ENCODE measurements at places on chromosomes 5 and 9.

- no peak for DNase-seq
These were observed 305.9 kb upstream of the ATP10B start for GRCh38 chr5:161157925-161158324.

GRCh38 chr5:35878079-35878478 lies 21.4 kb downstream of the IL7R start:
- no peak for DNase-seq

GRCh38 chr9:111662576-111663300 lies 1.3 kb downstream of the GNG10 start:
- DNase-seq: no peak

DNA sequence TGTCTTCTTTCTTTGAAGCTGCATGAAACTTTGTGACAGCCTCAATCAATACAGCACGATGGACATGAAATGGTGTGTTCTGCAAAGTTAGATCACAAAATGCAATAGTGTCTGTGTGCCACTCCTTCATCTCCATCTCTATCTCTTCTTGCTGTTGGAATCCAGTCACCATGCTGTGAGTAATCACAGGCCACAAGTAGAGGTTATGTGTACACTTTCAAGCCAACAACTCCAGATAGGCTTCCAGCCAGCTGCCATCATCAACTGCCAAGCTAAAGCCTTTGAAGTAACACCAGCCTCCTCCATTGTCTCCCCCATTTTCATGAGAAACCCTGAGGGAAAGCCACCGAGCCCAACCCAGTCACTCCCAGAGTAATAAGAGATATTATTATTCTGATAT lies 360.6 kb downstream of the PTPRD start:
- no peak for DNase-seq

GRCh38 chr9:92636627-92637026 lies 33.3 kb downstream of the IPPK start:
- DNase-seq: no peak

GRCh38 chr5:158278216-158278925 lies 419.4 kb upstream of the CLINT1 start:
- no peak for DNase-seq

DNA sequence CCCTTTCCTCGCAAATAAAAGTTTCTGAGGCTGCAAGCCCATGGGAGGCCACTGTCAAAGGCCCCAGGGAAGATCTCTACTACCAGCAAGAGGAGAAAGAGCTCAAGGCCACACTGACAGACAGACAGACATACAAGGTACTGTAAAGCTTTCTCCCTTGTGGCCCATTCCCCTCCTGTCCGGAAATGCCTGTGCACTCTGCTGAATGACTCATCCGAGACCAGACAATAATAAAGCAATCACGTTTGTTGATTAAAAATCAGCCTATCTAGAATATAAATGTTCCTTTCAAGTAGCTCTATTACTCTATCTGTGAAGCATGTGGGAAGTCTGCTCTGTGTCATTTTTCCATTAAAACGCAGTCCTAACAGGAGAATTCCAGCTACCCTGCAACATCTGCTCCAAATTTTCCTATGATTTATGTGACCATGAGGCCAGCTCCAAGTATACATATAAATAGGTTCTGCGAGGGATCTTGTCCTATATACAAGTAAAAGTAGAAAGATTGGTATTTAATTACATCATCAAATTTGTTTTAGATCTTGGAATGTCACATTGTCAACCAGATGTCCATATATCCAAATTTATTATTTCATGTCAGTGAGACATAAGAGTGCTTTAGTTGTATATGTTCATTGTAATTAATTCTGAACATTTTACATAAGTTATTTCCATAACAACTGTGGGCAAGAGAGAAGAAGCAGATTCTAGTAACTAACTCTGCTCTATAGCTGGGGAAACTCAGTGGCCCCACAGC lies 34.7 kb upstream of the TGFBI start:
- DNase-seq: no peak

- DNase-seq: no peak
These were observed 105.5 kb downstream of the AUH start for GRCh38 chr9:91256235-91256634.

DNA sequence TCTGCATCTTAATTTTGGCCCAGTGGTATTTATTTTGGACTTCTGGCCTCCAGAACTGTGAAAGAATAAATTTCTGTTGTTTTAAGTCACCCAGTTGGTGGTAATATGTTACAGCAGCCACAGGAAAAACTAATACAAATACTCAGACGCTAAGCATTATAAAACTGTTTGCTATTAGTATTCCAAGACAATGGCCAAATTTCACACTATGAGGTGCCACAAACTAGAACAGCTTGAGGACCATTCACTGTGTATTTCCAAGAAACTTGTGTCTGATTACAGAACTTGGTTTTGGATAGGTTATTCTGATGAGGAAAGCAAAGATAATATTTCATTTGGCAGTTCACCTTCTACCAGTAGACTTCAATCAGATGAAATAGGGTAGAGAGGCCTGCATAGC lies 16.3 kb upstream of the ISOC1 start:
- no peak for DNase-seq

GRCh38 chr9:111350556-111350955 lies 20.5 kb upstream of the OR2K2 start:
- DNase-seq: no peak

GRCh38 chr9:91690540-91691249 lies 259.3 kb downstream of the ROR2 start:
- no peak for DNase-seq

GRCh38 chr5:114311968-114312367 lies 49.9 kb upstream of the KCNN2 start:
- DNase-seq: no peak

- no peak for DNase-seq
These were observed 113.5 kb downstream of the CAAP1 start for GRCh38 chr9:26779062-26779461.

- no peak for DNase-seq
These were observed 735 bp downstream of the DMRT3 start for GRCh38 chr9:976943-977837.

GRCh38 chr9:116990592-116990991 lies 303.5 kb downstream of the TRIM32 start:
- DNase-seq: no peak

DNA sequence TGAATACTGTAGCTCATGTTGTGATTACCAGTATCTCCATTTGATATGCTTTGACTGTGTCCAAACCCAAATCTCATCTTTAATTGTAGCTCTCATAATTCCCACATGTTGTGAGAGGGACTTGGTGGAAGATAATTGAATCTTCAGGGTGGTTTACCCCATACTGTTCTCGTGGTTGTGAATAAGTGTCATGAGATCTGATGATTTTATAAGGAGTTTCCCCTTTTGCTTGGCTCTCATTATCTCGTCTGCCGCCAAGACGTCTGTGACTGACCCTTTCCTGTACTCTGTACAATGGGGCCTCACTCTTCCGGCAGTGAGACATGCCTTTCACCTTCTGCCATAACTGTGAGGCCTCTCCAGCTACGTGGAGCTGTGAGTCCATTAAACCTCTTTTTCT lies 59.3 kb downstream of the TRIO start:
- no peak for DNase-seq

DNA sequence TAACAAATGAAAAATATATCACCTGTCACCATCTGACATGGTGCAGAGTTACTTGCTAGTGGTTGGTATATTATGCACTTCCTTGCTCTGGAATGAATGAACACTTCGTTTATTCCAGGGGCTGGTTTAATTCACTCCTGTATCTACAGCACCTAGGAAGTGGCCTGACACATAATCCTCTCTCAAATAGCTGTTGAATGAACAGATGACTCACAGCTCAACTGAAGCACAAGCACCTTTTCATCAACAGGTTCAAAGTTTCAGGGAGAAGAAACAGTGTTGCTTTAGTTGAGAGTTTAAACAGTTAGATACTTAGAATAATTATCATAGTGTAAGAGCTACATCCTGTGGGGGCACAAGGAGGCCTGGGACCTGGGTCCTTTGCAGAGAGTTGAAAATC lies 135.0 kb upstream of the DAP start:
- DNase-seq: no peak

DNA sequence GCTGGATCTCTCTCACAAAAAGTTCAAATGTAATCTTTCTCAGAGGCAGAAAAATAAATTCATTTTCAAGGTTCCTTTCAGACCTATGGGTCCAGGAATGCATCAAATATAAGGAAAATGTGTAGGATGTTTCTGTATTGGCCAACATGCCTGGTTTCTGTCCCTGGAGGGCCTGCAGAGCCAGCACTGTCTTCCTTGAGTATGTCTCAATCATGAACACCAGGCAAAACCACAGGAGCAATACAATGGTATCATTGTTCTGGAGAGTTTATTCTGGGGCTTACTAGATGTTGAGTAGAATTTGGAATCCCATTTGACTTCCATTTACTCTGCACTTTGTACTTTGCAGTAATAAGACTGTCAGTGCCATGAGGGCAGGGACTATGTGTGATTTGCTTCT lies 23.5 kb downstream of the INSYN2B start:
- DNase-seq: no peak

DNA sequence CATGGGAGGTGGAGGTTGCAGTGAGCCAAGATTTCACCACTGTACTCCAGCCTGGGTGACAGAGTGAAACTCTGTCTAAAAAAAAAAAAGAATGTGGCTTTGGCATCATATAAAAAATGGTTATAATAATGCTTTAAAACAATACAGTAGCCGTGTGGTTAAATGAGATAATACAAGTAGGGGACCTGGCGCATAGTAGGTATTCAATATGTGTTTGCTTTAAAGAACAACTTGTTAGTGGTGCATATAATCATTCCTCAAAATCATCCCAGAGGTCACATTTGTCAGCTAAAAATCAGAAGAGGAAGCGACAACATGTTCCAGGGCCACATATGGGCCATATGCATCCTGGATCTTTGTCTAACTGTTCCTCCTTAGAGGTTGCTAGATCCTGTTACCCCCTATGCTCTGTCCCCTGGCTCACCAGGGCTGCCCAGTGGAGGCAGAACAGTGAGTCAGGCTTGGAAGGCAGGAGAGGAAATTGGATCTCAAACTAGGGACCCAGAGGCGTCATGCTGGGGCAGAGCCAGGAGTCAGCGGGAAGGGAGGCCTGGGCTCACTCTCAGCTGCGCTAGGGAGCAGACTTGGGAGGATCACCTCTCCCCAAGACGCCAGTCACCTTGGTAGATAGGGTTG lies 27.7 kb downstream of the LHX6 start:
- DNase-seq: no peak

GRCh38 chr9:117302487-117302886 lies 112.4 kb downstream of the ASTN2 start:
- DNase-seq: no peak

GRCh38 chr5:37005946-37006540 lies 129.5 kb downstream of the NIPBL start:
- DNase-seq: peak; percentile 1

DNA sequence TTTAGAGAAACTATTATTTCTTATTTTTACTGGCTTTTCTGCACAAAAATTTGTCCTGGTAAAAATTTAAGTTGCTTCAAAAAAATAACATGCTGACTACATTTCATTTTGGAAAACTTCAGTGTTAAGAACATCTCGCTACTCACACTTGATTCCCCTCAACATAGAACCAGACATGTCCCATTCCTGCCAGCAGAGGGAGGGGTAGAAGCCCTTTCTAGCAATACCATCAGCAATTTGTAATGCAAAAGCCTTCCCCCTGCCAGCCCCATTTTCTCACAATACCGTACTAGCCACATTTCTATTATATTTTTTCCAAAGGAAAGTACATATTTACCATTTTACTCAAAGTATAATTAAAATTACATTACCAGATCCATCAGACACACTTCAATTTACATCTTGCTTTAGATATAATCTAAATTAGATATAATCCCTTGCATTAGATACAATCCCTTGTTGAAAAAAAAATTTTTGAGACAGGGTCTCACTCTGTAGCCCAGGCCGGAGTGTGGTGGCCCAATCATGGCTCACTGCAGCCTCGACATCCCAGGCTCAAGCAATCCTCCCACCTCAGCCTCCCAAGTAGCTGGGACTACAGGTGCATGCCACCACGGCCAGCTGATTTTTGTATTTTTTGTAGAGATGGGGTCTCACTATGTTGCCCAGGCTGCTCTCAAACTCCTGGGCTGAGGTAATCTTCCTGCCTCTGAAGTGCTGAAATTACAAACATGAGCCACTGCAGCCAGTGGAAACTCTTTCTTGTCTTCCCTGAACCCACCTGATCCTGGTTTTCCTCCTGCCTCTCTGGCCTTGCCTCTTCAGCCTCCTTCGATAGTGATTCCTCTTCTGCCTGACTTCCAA lies 39.6 kb upstream of the IDNK start:
- DNase-seq: peak; percentile 4

GRCh38 chr5:176711883-176712282 lies 64.6 kb downstream of the TSPAN17 start:
- no peak for DNase-seq

DNA sequence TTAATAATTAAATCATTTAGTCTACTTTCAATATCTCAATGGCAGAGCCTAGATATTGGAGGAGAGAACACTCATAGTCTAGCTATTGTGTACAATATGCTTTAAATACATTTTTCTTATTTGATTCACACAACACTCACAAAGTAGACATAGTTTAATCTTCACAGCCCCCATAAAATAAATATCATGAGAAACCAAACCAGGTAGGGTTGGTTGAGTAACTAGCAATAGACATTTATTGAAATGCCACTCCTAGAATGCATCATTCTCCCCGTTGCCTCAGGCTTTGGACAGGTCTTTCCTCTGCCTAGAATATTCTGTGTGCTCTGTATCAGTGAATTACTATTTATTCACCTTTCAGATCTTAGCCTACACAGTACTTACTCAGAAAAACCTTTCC lies 141.9 kb downstream of the CEMIP2 start:
- no peak for DNase-seq

DNA sequence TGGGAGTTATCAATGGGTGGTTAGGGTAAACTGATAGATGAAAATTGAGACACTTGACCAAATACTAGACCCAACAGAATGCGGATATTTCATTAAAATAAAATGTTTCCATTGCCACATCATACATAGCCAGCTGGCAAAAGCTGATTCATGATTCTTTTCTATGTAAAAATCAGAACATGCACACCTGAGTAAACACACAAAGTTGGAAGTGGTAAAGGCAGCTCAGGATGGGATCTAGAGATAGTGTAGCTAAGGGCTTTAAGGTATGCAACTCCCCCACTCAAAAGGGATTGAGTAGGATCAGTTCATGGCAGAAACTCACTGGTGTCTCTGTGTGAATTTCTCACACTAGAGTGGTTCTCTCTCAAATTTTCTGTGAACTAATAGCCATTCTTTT lies 541.1 kb upstream of the GRAMD2B start:
- no peak for DNase-seq

GRCh38 chr5:137667341-137667740 lies 68.5 kb downstream of the KLHL3 start:
- no peak for DNase-seq

Measured in GM18507 (cell line).